ENCODE measurements at places on chromosomes 4 and X.

DNA sequence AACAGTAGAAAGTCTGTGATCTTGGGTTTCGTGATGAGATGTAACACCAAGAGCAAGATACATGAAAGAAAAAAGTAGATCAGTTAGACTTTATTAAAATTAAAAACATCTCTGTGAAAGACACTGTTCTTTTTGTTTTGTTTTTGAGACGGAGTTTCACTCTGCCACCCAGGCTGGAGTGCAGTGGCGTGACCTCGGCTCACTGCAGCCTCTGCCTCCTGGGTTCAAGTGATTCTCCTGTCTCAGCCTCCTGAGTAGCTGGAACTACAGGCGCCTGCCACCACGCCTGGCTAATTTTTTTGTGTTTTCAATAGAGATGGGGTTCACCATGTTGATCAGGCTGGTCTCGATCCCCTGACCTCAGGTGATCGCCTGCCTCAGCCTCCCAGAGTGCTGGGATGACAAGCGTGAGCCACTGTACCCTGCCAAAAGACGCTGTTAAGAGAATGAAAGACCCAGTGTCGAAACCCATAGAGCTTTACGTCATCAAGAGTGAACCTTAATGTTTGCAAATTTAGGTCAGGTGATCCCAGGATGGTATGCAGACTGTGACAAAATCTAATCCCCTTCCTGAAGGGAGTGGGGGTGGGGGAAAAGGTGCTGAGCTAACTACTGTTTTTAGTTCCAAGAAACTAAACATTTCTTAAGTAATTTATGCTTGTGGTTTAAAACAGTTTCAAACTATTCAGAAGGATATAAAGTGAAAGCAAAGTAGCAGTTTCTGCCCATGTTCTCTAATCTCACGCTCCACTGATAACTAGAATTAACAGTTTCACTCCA, 8.0 kb downstream of the OFD1 start:
- DNase-seq = peak; percentile 31

DNA sequence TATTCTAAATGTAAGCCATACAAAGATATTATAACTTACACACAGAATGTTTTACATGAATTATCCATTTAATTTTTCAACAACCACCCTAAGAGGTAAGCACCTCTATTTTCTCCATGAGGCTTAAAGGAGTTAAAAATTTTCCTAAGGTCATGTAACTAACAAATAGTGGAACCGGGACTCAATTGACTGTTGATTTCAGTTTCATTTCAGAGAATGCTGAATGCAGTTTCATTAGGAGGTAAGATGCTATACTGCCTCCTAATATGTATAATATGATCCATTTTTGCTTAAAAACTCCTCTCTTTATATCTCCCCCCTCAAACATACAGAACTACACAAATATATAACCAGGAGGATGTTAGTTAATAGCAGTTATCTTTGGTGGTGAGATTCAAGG, 29.1 kb downstream of the PHKA1 start:
- DNase-seq = no peak

DNA sequence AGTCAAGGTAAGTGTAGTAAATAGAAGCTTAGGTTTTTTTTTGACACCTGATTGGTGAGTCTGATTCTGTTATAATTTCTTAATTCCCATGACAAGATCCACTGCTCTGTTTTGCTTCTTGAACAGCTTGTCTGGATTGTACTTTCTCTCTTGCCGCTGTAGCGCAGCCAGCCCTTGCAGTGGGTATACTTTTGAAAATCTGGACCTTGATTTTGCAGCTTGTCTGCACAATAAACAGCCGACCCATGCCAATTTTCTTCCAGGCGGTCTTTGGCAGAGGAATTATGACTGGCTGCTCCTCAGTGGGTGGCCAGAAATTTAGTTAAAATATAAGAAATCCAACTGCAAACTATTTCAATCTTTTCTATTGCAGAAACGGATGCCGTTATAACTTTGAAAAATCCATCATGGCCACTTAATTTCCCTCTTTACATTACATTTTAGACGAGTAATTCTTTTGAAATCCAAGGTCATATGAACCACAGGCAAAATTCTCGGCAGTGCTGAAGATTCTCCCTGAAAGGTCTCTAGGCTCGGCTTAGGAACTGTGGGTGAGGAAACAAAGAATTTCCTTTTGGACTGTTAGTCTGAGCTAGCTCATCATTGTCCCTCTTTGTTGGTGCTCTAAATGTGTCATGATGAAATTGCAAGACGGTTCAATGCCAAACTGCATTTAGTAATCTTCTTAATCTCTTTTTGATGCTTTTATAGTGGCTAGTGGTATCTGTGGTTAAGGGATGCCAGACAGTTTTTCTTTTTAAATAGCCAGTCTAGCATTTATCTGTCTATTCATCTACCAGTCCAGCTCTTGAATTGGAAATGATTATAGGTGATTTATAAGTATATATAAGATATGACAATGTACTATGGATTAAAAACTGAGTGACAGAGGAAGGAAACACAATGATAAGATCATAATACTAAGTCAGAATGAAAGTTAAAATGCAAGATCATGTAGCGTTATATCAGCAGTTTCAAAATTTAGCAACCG, 31.5 kb upstream of the PTTG2 start:
- no peak for DNase-seq

- DNase-seq = no peak
These were observed 34.6 kb downstream of the PDLIM5 start for GRCh38 chr4:94486372-94486801.

DNA sequence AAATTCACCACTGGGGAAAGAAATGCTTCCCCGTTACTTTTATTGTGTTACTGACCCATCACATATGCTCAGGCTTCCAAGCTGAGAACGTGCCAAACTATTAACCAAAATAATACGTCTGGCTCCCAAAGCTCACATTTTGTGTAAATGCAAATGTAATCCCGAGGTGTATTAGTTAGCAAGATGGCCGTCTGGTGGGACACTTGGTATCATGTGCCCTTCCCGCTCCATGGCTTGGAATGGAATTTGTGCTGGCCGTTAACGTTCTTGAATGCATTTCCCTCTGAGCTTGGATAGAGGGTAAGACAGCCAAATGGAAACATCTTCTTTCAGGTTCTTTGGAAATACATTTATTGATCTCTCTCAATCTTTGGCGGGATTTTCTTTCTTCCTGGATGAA, 105.0 kb downstream of the MFAP3L start:
- no peak for DNase-seq

DNA sequence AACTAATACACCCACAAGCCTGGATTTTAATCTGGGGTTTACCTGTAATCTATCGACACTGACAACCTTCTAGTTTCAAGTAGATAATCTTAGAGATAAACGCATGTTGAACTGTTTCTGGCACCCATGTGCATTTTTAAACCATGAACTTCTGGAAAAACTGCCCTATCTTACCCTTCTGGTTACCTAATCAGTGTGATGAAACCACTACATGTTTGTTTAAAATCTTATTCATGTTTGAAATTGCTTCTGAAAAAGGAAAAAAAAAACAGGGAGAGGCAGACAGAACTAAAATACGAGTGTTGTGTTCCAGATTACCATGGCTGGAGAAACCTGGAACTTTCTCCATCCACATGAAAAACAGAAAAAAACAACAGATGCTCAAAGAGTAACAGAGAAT, 139.3 kb downstream of the MID1IP1 start:
- DNase-seq = no peak

DNA sequence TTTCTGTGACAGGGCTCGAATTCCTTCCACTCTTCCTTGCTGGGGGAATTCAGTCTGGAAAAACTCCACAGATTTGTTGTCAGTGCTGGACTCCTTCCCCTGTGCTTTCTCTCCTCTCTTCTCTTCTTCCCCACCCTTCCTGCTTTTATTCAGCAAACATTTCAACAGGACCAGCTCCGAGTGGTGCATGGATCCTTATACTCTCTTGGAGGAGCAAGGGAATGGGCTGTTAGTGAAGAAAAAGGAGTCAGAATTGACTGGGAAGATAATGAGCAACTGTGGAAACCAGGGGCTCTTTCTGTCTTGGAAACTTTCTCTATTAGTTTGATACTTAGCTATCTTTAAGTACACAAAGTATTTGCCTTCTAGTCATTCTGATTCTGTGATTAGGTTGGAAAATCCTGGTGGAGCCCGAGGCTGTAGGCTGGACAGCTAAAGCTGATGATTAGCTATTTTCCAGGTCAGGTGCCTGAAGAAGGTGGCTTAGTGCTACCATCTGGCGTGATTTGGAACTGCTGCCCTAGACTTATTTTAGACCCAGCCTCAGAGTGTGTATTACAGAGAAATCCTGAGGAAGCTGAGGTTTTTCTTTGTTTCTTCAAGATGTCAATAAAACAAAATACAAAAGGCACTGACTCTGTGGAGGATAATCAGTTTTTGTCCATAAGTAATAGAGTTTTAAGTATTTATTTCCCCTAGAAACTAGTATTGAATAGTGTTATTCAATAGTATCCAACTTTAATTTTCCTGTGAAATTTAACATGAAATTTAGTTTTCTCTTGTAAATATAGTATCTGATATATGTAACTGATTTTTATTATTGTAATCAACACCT, 38.4 kb downstream of the NAP1L5 start:
- DNase-seq = peak; percentile 31

DNA sequence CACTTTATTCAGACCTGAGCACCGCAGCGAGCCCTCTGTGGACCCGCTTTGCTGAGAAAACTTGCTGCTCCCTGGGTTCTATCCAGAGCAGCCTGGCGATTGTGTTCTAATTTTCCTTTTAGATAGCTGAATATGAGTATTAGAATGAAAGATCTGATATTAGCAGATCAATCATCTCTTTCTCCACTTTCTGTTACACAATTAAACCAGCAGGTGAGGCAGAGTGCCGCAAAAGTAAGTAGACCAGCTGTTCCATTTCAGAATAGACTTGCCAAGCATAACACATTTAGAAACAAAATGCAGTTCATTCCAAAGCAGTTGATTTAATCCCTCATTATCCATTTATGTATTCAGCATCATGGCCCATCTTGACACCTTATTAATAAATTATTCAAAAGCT, 58.6 kb downstream of the PALLD start:
- DNase-seq = no peak

DNA sequence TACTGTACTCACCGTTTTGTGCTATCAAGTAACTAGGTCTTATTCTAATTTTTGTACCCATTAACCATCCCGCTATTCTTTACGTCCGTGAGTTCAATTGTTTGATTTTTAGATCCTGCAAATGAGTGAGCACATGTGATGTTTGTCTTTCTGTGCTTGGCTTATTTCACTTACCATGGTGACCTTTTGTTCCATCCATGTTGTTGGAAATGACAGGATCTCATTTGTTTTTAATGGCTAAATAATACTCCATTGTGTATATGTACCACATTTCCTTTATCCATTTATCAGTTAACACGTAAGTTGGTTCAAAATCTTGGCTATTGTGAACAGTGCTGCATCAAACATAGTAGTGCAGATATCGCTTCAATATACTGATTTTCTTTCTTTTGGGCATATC, 48.3 kb downstream of the USP9X start:
- no peak for DNase-seq

DNA sequence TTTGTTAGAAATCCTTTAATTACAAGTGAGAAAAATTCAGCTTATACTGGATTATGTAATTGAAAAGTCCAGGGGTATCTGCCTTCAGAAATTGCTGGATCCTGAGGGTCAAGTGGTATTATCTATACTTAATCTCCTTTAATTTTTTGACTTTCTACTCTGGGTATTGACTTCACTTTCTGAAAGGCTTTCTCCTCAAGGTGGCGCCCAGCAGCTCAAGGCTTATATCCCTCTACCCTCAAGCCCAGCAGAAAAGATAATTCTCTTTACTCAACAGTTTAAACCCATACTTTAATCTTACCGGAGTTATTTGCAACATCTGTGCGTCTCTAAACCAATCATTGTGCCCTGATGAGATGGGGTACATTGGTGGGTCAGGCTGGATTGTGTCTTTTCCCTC, 129.5 kb downstream of the LARP7 start:
- no peak for DNase-seq

- DNase-seq = no peak
These were observed 37.6 kb downstream of the DCLK2 start for GRCh38 chr4:150115851-150116250.

DNA sequence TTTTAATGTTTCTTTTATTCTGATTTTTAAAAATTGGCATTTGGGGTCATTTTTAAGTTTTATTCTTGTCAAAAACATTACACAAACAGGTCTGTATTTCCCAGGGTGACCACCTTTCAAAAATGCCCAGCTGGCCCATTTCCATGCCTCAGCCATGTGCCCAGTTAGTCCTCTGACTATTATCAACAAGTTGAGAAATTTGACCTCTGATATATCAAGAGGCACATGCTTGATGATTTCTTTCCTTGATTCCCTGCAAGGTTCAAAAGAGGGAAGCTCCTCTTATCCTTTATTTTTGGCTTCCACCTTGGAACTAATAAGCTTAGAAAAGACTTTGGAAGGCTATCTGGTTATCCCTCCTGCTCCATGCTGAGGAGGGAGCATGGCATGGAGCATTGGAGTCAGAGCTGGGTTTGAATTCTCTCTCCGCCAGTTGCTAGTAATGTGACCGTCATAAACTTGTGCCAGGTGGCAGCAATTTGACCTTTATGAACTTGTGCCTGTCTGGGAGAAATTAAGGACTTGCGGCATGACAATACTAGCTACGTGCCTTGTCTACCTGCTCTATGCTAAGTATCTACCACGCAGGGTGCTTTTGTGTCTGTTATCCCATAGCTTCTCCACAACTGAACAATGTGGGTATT, 122.4 kb upstream of the SLC4A4 start:
- no peak for DNase-seq

- no peak for DNase-seq
These were observed 10.2 kb downstream of the GAK start for GRCh38 chr4:921830-922331.

- no peak for DNase-seq
These were observed 12.3 kb upstream of the TADA2B start for GRCh38 chr4:7030856-7031255.

GRCh38 chr4:42473071-42473684, 75.9 kb downstream of the SHISA3 start:
- DNase-seq = no peak

GRCh38 chr4:159131564-159131963, 28.7 kb downstream of the RAPGEF2 start:
- DNase-seq = no peak

DNA sequence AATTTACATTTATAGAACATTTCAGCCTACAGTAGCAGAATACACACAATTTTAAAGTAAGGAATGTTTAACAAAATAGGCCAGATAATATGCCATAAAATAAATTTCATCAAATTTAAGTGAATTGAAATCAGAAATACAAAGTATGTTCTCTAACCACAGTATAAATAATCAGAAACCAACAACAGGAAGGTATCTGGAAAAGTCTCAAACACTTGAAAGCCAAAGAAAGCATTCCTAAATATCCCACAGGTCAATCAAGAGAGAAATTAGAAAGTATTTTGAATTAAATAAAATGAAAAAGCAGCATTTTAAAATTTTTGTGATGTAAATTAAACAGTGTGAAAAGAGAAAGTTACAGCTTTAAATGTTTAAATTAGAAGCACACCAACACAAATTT, 899.2 kb downstream of the PDHA2 start:
- no peak for DNase-seq

All from activated T-cell treated with anti-CD3 and anti-CD28 coated beads, Interleukin-2, amount 50 U/mL, for 1 hour (primary cell).